Smooth muscle cell of bladder (primary cell): ENCODE measurements at places on chromosomes 12 and 14. TPM values are rescaled to one million over a fixed set of nuclear protein-coding genes. Genes with fewer than 3 reads are reported as not detected.

The SLCO1A2 gene
- 0.14 TPM in 1 of 2 replicates, not detected in the other for total RNA-seq

The HNF1A gene
- 0.09 TPM in 1 of 2 replicates, not detected in the other for total RNA-seq

The ART4 gene
- under 0.01 TPM in 2 replicates for total RNA-seq

The EAPP gene
- total RNA-seq: 51.4 and 63.9 TPM in 2 replicates

The KRT80 gene
- under 0.01 TPM in 2 replicates for total RNA-seq

The PLD4 gene
- 0.09 and 0.14 TPM in 2 replicates for total RNA-seq

The CDKL1 gene
- total RNA-seq: 7.1 and 9.4 TPM in 2 replicates

The RHOJ gene
- 2.0 and 3.4 TPM in 2 replicates for total RNA-seq

The FIGNL2 gene
- total RNA-seq: under 0.01 TPM in 1 of 2 replicates, not detected in the other

The OSBPL8 gene
- total RNA-seq: 79.2 and 127 TPM in 2 replicates

The TCHP gene
- 8.4 and 8.8 TPM in 2 replicates for total RNA-seq

The ANG gene
- 5.1 and 10.4 TPM in 2 replicates for total RNA-seq

The ANO4 gene
- 0.46 and 2.4 TPM in 2 replicates for total RNA-seq
